ENCODE measurements at places on chromosomes 7 and 10.

GRCh38 chr7:84331616-84332015 lies 137.0 kb upstream of the SEMA3A start:
- DNase-seq = no peak

DNA sequence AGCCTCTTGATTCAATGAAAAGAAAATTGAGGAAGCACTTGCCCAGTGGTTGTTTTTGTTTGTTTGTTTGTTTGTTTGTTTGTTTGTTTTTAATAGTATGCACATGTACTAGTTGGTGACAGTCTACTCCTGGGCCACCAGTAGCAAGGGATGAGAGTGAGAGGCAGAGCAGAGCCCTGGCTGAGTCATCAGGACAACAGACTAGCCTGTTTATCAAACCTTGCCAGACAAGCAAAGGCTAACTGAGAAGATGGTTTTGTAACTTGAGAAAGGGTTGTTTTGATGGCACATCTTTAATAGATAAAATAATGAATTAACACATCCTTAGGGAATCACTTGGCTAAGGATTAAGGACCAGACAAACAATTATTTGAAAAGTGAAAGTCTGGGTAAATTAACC lies 78.1 kb downstream of the INHBA start:
- no peak for DNase-seq

GRCh38 chr10:91551856-91552255 lies 81.0 kb downstream of the PPP1R3C start:
- DNase-seq = no peak

DNA sequence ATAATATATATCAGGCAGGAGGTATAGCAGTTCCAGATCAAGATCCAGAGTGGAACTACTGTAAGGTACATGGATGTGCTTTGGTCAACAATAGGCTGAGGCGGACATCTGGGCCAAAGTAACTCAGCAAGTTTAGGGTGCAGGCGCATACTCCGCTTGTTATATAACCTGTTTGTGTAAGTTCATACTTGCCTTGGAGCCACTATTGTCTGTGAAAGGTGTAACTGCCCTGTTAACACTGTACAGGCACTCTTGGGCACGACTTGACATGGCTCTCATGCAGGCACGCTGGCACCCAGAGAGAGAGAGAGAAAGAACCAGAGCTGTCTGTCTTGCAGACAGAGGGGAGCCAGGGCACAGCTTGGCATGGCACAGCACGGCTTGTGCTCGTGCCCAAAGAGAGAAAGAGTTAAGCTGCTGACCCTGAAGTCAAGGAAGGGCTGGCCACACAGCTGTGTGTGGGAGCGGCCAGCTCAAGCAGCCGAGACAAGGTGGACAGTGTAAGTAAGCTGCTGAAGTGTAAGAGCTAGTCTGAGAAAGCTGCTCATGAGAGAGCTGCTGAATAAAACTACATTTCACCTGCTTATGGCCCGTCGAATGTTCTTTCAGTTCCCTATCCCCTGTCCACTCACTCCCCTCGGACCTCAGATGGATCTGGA lies 47.8 kb upstream of the KAT6B start:
- no peak for DNase-seq

DNA sequence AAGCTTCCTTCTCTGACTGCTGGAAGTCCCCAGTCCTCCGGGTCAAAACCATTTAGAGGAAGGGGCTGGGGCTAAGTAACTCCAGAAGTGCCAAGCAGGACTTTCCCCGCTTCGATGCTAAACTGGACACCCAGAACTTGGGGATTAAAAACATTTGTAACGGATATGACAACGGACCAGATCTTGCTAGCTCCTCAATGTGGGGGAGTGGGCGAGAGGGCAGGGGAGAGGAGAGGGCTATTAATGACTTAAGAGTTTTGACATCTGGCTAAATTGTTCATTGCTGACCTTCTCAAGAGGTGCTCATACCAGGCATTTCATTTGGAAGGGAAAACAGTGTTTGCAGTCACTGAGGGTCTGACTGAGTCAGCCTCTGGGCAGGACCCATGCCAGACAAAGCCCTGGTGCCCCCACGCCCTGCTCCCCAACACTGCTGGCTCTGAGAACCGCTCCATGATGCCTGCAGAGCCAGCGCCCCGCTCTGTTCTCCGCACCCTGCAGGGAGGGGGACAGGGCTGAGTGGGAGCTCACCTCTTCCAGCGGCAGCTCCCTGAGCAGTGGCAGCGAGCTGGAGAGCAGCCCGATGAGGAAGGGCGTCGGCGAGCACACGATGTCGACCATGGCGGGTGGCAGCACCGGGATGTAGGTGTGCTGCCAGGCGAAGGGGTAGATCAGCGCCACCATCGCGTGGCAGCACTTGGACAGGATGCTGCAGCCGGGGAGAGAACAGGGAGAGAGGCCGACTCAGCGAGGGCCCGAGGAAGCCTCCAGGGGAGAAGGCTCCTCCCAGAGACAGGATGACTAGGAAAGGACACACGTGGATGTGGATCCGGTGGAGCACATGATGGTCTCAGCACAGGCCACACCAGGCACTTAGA lies 47.7 kb upstream of the MKRN1 start:
- DNase-seq = no peak
